ENCODE measurements at places on chromosomes 5 and 9. TPM values are rescaled to one million over a fixed set of nuclear protein-coding genes. Genes with fewer than 3 reads are reported as not detected.

DNA sequence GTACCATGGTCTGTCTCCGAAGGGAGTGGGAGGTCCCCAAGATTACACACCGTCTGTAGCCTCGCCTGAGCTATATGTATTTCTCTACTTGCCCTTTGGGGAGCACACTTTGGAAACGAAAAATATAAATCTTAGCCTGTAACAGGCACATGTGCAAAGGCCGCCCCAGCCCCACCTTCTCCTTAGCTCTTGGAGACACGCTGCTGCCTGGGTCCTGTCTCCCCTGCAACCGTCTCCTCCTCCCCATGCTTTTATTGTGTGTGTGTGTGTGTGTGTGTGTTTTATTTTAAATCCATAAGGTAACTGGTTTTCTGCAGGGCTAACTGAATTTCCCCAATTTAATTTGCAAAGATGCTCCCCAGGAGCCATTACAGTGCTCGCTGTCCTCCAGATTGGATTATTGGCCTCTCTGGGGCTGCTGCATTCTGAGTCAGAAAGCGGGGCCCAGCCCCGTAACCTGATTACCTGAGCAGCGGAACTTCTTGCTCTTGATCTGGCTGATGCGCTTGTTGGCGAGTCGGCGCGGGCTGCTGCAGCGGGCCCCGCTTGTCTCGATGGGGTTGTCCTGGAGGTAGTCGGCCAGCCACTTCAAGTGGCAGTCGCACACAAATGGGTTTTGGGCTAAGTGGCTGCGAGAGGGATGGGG, 193.3 kb upstream of the PANK3 start:
- DNase-seq = no peak

DNA sequence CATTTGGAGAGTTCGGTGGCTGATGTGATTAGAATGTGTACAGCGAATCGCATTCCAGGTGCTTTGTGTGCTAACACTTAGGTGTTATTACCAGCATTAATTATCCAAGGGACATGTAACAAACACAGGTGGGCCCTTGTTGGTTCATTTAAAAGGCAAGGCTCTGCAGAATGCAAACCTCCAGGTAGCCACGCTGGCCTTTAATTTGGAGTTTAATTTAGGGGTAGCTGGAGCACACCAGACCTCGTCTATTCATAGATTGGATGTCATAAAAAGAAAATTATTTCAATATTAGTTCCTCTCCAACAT, 191.1 kb downstream of the MAT2B start:
- DNase-seq = no peak

DNA sequence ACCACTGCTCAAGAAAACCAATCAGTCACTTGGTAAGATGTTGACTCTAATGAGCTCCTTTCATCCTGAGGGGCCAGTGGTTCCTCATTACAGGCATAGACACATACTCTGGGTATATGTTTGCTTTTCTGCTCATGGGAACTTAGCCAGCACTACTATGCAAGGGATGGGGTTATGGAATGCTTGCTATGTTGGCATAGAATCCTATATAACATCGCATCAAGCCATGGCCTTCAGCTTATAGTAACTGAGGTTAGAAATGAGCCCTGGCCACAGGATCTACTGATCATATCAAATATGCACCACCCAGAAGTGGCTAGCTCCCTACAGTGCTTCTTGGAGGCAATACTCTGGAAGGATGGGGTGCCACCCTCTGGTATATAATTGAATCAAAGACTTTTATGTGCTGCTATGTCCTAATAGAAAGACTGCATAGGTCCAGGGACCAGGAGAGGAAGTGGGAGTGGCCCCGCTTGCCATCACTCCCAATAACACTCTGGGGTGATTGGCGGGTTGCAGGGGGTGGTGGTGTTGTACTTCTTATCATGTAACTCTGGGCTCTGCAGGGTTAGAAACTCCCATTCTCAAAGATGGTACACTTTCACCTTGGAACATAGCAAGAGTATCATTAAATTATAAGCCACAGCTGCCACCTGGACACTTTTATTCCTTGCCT, 70.3 kb downstream of the ZNF366 start:
- peak; percentile 17 for DNase-seq

DNA sequence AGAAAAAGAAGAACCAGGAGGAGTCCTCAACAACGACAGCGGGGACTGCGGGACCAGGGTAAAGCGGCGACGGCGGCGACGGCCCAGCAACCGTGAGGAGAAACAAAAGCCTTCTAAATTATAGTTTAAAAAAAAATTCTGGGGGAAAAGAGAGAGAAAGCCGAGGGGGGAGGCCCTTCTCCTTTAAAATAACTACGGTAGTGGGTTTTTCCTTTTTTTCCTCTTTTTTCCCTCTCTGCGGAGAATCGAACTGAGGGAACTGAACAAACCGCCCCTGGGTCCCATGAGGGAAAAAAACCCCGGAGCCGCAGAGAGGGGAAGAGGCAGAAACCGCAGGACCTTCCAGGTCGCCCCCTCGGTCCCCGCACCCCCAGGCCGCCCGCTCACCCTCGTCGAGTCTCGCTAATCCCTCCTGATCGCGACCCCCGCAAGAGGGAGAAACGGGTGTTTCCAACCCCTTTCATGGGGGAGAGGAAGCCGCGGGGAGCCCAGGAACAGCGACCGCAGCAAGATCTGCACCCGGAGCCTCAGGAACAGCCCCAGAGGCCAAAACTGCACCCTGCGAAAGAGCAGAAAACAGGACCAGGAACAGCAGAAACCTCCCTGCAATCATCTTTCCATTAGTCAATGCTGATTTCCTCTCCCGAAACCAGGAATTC, 453 bp downstream of the CPEB4 start:
- peak; percentile 26 for DNase-seq

BAAT gene
- not detected for total RNA-seq

SLC2A8 gene
- total RNA-seq = 11.4 TPM

TMEM252 gene
- total RNA-seq = not detected

IL13 gene
- not detected for total RNA-seq

SHOC1 gene
- total RNA-seq = under 0.01 TPM

CARD9 gene
- total RNA-seq = 1.0 TPM

Measured in fibroblast of lung (primary cell).